Mucosa of descending colon (tissue), 3 donors: ENCODE measurements at places on chromosomes 1 and 21.

- DNase-seq = no peak
Measured at GRCh38 chr1:86778569-86779239, 74.3 kb downstream of the SH3GLB1 start.

DNA sequence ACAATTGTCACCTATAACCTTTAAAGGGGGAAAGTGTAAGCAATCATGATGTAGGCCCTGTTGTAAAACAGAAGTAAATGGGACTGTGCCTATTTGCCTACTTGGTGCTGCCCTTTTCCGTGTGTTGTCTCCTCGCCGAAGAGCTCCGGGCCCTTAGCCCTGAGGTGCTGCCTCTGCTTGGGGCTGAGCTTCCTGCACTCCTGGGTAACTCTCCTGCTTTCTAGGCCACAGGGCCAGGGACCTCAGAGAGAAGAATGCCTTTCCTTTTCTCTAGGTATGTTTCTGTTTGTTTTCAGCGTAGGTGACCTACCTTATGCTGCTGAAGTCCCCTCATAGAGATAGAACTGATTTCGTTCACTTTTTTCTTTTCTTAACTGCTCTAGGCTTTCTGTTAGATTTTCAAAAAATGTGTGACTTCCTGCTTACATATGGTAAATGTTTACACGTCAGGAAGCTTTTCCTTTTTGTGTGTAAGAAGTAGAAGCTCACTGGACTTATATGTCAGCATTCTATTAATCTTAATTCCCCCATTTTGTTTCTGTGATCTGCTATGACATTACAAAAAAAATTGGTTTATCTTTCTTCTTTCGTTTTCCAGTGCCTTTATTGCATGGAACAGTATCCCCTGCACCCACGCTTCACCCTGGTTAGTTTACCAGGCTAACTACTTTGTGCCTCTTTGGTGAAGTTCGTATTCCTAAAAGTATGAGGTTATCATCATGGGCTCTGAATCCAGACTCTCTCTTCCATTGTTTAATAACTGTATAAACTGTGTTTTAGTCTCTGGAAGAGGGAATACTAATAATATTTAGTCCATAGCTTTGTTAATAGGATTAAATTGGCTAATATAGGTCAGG, 61.7 kb downstream of the ITSN1 start:
- DNase-seq = no peak

DNA sequence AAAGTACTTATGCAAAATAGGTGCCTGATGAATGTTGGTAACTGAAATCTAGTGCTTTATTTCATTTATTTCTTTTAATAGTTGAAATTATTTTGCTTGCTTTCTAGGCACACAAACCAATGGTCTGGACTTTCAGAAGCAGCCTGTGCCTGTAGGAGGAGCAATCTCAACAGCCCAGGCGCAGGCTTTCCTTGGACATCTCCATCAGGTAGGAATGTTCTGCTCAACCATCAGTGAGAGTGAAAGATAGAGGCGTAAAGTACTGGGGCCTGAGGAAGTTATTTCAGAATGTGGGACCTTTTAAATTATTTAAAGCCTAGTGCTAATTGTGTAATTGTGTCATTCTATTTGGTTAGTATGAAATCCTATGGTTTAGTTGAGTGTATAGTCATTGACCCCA, 144.7 kb downstream of the POU2F1 start:
- DNase-seq = no peak

GRCh38 chr1:160409486-160409885, 9.1 kb downstream of the VANGL2 start:
- DNase-seq = no peak

- no peak for DNase-seq
Measured at GRCh38 chr1:87436534-87436933, 107.9 kb downstream of the LMO4 start.
